ENCODE measurements at places on chromosomes 13 and 19.

- no peak for DNase-seq
Observed at GRCh38 chr13:40439928-40440327, 226.5 kb downstream of the FOXO1 start.

DNA sequence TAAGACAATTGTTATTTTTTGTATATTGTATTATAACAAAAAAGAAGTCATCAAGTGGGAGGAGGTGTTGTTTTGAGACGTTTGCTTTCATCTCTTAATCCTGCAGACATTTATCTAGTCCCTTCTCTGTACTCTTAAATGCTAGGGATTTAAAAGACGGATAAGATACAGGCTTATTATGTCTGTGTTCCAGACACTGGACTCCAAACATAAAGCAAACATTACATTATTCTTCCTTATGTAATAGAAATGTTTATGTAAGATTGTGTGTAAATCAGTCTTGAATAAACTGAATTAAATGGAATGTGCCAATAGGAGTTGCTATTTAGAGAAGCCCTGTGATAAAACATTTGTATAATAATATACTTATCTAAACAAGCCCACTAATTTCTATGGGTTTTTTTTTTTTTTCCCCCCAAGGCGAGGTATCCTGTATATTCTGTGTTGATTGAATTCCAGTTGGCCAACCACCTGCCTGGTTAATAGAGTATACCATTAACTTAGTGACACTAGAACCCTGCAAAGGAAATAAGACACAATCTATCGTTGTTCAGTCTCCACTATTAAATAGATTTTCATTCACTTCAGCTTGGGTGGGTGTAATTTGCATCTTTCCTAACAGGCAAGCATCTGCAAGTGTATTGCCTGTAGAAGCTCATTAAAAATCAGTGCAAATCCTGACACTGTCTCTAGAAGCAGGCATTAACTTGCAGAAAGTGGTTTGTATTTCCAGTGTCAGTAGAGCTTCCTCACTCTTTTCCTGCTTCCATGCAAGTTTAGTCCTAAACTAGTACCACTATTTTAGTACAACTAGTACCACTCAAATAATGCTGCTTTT, 69.0 kb downstream of the LRCH1 start:
- DNase-seq, result no peak

GRCh38 chr13:109750221-109750775, 36.1 kb downstream of the IRS2 start:
- no peak for DNase-seq

GRCh38 chr13:94312511-94313216, 166.8 kb downstream of the DCT start:
- no peak for DNase-seq

DNA sequence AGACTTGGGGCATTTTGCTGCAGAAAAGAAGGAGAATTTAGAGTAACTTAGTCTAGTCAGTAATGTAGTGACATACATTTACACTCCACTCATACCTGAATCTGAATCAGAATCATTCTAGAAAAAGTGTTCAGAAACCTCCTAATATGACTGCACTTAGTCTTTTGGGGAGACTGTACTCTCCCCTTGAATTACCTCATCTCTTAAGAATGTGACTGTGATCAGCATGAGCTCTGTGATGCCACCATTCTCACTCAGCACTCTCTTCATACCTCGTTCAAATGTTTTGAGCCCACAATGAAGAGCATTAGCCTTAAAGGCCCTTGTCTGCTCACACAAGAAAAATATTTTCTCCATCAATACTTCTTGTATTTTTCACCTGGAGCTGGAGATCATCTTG, 229.4 kb downstream of the FGF14 start:
- DNase-seq, result no peak

All from left lung (tissue), 14 donors.